ENCODE measurements at places on chromosomes 11 and 22. TPM values are rescaled to one million over a fixed set of nuclear protein-coding genes. Genes with fewer than 3 reads are reported as not detected.

Gene IL18BP
- total RNA-seq: 3.6 TPM

Gene SMC1B
- total RNA-seq: 0.03 TPM

Gene SCUBE1
- total RNA-seq: 0.31 TPM

Gene MUC15
- total RNA-seq: not detected
